ENCODE measurements at places on chromosomes 6 and 20.

DNA sequence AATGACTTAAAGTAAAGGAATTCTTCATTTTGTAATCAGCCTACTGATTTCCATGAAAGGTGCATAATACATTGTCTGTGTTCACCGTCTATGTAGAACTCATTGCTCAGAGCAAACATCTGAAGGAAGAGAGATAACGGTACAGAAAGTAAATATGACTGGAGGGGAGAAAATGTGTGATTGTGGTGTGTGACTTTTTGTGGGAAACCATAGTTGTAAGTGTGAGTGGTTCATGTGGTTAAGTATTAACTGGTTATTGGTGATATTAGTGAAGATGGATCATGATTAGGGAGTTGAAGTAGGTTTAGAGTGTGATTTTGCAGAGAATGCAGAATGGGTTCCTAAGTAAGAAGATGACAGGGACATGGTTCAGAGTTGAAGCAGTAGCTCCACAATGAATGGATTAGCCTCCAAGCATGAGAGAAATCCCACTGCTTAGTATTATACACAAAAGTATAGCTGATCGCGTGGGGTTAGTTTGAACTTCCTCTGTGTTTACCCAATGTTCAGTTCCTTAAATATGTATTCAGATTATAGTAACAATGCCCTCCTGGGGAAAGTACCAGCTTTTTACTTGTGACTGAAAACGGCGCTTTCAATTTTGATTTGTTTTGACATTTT lies 368.9 kb downstream of the UTRN start:
- no peak for DNase-seq

DNA sequence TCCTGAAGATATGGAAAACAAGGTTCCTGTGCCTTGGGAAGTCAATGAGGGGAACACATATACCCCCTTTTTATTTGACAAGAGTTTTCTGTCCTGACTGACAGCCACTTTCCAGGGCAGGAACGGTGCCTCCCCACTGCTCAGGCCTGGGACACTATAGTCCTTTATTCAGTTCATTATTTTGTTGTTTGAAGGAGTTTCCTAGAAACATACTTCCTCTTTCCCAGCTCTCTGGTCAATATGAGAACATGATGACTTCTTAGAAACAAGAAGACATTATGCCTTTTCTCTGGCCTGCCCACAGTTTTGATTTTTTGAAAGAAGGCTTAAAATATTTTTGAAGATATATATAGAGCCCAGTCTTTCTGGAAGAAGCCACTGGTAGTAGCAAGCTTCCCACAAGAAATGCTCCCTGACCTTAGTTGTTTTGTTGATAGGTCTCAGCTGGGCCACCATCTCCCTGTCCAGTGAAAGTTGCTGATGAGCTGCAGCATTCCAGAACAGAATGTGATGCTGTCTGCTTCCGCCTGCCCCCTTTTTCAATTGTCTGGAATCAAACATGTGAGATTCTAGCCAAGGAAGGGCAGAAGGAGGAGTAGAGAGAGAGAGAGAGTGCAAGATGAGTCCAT lies 350.0 kb upstream of the PRND start:
- DNase-seq: no peak

DNA sequence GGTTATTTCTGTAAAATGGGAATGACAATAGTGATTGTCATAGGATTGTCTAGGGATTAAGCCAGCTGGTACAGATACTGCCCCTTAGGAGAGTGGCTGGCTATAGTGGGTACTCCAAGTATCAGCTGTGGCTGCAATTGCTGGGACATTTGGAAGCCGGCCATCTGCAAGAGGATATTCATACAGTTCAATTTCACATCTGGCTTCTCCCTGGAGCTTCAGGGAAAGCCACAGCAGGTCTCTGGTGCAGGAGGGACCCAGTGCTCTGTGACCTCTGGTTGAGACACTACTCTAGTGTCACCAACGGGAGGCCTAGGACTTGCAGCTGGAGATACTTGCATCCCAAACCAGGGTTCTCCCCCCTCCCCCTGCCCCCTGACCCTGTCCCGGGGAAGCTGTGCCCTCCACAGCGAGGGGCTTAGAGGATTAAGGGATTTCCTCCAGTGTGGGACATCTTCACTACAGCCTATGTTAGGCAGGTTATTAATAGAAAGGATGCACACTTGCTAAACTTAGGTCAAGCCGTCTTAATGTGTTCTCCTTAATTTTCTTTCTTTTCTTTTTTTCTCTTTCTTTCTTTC lies 2.7 kb downstream of the SLC2A10 start:
- no peak for DNase-seq

DNA sequence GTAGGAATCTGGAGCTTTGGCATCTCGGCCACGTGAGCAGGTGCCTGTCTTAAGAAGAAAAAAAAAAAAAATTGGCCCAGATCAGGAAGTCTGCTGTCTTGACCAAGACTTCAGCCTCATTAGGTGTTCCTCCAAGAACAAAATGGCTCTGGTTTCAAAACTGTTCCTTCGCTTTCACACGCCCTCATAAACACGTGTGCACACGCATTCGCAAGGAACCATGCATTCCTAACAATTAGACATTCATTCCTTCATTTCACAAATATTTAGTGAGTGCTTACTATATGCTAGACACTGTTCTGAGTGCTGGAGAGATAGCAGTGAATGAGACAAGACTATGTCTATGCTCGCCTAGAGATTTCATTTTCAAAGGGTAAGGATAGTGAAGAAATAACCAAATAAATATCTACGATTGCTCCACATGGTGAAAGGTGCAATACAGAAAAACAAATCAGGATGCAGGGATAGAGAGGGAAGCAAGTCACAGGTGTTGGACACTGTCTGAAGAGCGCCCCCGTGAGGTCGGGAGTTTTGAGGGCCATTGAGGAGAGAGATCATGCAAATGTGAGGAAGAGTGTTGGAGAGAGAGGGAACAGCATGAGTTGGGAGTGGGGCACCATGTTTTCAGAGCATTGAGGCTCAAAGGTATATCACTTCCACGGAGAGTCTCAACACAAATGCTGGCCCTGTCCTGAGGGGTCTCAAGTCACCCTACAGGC lies 53.3 kb downstream of the CCDC170 start:
- no peak for DNase-seq

DNA sequence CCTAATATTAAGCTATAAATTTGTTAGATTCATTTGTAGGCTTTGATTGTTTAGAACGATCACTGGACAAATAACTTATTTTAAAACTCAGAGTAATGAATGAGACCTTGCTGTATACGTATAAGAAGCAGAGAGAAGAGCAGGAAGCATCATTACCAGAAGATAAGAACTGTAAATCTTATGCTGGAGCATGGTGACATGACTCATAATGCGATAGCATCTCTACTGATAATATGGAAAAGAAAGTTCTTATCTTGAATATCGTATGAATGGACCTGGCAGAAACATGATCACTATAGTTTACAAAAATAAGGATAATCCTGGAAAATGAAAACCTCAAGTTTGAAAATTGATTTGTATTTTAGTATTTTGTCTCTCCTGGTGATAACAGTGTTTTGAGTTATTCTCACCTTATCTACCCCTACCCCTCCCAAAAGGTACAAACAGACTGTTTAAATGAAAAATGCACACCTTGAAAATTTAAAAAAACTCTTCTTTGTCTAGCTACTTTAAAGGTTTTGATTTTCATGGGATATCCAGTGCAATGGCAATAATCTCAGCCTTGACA lies 2.0 kb upstream of the ZSCAN26 start:
- DNase-seq: no peak

DNA sequence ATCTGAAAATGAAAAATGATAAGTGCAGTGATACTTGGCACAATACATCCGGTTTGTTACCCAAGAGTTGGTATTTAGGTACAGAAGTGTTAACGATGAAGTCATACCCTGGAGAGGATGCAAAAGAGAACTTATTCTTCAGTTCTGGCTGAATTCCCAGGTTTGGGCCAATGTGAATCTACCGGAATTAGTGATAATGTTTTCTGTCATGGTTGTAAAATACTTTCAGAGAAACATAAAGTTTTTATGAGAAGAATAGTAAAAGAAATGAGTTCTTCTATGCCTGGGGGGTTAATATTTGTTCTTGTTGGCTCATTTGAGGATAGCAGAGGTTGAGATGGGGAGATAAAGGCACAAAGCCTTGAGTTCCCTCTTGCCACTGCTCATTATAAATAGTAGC lies 509.9 kb upstream of the POU3F2 start:
- no peak for DNase-seq

- DNase-seq: no peak
These were observed 71.7 kb upstream of the GTSF1L start for GRCh38 chr20:43798291-43799149.

DNA sequence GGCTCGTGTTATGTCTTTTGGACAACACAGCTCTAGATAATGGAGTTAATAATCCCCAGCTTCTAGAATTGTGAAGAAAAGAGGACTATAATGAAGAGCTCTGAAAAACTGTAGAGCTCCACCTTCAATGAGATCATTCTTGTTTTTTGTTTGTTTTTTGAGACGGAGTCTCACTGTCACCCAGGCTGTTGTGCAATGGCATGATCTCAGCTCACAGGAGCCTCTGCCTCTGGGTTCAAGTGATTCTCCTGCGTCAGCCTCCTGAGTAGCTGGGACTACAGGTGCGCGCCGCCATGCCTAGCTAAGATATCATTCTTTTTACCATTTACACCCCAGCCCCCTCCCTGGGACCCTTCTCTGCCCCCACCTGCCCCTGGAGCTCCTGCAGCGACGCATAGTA lies 36.6 kb downstream of the ERGIC3 start:
- no peak for DNase-seq

- no peak for DNase-seq
These were observed 119.9 kb upstream of the ENPP5 start for GRCh38 chr6:46290421-46291274.

Measured in CD8-positive, alpha-beta memory T cell (primary cell).